Stimulated activated CD8-positive, alpha-beta memory T cell treated with anti-CD3 and anti-CD28 coated beads, Interleukin-7, amount 100 ng/mL, for 4 hours (primary cell): ENCODE measurements at places on chromosomes 4 and X.

DNA sequence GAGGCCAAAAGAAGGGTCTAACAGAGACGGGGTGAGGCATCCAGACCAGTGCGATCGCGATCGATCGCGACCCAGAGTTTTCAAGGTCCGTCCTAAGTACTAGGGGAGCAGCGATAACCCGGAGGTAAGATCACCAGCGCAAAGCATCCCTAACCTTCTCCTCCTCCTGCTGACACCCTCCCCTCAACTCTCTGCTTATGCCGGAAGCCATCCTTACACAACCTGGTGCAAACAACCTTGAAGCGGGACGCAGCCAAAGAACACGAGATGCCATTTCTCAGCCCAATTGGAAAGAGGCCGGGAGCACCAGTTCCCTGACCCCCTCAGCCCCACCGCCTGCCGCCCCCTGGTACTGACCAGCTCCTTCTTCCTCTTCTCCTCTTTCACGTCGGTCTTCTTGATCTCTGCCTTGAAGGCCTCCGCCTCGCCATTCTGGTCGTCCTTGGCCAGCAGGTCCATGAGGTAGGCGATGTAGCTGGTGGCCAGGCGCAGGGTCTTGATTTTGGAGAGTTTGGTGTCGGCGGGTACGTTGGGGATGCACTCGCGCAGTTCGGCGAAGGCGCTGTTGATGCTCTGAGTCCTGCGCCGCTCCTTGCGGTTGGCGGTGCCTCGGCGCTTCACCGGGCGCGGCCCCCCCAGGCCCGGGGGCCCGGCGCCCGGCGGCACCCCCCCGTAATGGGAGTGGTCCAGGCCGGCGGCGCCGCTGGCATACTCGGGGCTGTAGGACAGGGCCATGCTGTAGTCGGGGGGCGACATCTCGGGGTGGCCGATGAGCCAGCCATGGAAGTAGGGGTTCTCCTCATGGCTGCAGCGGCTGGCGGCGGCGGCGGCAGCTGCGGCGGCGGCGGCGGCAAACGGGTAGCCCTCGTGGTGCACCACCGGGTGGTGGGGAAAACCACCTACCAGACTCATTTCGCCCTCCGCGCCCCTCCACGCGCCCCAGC lies 1.4 kb downstream of the HAND2 start:
- DNase-seq = no peak

DNA sequence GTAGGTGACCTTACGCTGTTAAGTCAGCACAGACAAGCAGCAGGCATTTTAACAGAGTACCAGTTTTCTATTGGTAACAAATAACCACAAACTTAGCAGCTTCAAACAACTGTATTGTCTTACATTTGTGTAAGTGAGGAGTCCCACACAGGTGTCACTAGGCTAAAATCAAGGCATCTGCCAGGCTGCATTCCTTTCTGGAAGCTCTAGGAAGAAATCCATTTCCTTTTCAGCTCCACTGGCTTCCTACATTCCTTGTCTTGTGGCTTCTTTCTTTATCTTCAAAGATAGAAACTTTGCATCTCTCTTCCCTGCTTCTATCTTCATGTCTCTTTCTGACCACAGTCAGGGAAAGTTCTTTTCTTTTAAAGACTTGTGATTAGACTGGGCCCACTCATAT lies 139.9 kb downstream of the TMEM144 start:
- no peak for DNase-seq

GRCh38 chr4:188370777-188371176 lies 231.5 kb downstream of the TRIML1 start:
- no peak for DNase-seq

- no peak for DNase-seq
These were observed 53.1 kb downstream of the ELF2 start for GRCh38 chr4:139123910-139124309.

- no peak for DNase-seq
These were observed 91.8 kb downstream of the SHISA3 start for GRCh38 chr4:42489095-42489494.

DNA sequence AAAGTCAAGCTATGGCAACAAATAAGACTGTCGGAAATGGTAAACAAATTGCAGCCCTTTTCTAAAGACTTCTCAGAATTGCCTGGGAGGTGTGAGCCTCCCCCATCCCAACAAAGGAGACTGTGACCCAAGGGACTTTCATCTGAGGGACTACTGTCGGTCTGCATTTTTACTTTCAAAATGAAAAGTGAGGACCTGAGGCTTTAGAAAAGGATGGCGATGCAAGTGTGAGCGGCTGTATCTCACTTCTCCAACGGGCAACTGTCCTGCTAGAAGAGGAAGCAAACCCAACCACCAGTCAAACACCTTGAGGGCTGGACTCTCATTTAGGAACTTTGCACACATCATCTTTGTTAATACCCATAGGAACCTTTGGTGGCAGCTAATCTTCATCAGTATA lies 62.6 kb upstream of the CLNK start:
- DNase-seq = no peak

DNA sequence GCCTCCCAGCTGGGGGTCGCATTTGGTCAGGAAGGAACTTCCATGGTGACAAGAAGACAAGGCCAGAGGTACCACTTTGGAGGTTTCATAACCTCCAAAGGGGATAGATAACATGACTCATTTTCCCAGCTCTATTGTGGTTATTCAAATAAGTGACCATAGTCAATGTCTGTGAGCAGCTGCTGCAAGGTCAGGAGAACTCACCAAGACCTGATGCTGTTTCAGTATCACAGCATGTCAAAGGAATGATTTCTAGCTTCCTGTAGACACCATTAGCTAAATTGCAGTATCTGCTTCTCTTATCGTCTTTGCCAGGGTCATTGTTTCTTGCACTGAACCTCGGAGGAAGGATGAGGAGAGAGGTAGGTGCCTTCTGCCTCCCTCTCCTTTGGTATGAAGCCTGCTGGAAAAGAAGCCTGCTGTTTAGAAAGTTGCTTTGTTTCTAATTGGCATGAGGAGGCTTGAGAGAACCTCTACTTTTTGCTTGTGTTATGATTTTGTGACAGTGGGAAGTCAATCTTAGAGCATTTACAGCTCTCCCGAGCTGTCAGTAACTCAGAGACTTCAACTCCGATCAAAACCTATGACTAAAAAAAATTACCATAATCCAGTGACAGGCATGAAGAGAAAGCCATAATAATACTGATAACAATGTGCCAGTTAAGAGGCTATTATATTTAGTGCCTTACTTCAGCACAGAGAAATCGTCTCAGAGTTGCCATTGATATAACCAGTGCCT lies 38.0 kb upstream of the GATB start:
- DNase-seq = no peak

- DNase-seq = no peak
These were observed 20.1 kb upstream of the ARAF start for GRCh38 chrX:47540754-47541538.

DNA sequence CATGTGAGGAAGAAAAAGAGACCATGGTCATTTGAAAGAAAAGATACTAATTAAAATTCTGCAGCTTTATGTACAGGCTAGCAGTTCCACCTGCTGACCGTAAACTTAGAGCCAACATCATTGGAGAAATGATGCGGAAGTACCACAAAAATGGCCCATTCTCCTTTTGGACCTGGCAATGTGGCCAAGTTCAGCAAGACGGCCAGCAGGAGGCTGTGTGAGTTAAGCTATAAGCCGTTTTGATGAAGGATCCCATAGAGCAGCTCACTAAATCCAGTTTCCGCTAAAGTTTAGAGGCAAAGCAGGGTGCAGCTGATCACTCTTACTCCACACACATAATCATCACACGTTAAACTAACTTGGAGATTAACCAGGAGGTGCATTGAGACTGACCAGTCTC lies 133.8 kb downstream of the LDB2 start:
- no peak for DNase-seq

DNA sequence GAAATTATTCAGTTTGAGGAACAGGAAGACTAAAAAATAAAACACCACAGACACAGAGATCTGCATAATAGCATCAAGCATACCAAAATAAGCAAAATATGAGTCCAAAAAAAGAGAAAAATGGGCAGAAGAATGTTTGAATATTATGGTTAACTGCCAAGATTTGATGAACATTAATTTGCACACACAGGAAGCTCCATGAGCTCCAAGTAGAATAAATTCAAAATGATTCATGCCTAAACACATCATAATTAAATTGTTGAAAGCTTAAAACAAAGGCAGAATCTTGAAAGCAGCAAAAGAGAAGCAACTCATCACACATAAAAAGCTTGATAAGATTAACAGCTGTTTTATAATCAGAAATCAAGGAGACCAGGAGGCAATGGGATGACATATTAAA lies 156.6 kb upstream of the ARSJ start:
- DNase-seq = no peak

DNA sequence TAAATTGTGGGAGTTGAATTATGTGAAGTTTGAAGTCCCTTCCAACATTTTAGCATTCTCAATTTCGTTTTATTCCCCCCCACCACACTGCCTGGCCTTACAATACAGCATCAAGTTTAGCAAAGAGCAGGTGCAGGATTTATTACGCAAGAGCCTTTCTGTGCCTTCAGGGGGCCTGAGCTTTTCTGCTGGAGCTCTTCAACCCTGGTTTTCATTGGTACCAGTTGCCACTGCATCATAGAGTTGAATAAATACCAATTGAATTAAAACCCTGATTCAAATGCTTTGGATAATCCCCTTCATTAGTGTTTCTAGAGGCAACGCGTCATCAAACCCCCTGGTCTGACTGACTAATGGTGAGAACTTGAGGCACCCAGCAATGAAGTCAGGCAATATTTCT lies 43.6 kb upstream of the KIT start:
- no peak for DNase-seq
